Activated T-helper 1 cell treated with Interleukin-2 at 50 U/mL for 16 hours (primary cell): ENCODE measurements at places on chromosomes 7 and 10.

DNA sequence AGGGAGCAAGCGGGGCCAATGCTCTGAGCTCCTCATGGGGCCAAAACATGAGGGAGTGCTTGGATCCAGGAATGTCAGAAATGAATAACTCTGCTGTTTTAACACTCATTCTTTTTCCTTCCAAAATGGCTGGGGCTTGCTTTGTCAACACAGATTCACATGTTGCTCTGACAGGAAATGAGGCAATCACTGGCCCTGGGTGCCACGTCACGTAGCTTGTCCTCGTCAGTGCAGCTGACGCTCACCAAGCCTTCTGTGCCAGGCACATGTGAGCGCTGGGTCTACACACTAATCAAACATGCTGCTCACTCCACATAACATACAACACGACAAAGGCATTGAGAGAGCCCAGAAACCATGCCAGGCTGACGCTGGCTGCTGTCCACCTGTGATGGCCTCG, 198.9 kb downstream of the WDR37 start:
- DNase-seq: no peak

DNA sequence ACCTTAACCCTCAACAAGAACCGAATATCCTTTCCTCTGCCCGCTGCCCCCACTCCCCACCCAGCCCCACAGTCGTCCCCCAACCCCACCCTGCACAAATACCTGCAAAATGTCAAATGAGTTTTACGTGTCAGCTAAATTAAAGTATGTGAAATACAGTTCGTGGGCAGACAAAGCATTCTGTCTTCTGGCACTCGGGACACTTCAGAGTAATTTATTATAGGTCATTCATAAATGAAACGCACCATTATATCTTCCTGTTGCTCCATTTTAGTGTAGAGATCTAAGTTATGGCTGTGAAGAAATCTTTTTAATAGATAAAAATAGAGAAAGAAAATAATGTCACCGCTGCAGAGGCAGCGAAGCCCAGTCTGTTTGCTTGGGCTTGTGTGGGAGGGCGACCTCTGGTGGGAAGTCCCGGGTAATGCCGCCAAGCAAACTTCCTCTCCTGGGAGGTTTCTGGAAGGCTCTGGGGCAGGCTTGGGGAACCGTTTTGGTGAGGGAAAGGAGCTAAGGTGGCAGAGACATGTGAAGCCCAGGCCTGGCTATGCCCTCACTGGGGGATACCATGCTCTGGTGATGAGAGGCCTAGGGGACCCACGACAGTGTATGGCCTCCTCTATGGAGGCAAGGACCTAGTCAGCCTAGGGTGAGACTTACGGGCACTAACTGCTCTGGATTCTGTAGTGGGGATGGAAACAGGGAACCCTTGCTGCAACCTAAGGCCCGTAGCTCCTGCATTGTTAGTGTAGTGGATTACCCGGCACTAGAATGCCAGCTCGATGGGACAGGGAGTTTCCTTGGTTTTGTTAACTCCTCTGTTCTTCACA, 604.9 kb downstream of the LRMDA start:
- DNase-seq: no peak

DNA sequence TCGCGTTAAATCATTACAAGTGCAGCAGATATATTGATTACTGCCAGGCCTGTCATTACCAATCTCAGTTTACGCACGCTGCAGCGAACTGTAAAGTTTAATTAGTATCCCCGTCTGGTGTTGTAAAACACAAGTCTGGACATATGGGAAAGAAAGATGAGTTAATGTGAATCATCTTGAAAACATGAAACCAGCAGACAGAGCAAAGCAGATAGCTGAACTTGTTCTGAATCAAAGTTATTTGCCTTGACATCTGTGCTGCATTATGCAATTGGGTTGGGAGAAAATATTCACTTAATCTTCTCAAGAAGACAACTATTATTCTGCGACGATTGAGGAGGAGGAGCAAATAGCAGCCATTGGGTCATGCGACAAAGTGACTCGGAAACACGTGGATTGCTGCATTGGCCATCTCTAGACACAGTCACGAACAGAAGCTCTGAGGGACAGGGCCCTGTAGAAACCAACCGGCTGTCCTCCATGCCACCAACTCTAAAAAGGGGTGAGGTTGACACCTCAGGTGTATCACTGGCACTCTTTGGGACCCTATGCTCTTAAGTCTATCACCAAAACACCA, 156.3 kb upstream of the C7orf33 start:
- no peak for DNase-seq

GRCh38 chr7:131879424-131879823, 323.0 kb upstream of the PODXL start:
- no peak for DNase-seq

DNA sequence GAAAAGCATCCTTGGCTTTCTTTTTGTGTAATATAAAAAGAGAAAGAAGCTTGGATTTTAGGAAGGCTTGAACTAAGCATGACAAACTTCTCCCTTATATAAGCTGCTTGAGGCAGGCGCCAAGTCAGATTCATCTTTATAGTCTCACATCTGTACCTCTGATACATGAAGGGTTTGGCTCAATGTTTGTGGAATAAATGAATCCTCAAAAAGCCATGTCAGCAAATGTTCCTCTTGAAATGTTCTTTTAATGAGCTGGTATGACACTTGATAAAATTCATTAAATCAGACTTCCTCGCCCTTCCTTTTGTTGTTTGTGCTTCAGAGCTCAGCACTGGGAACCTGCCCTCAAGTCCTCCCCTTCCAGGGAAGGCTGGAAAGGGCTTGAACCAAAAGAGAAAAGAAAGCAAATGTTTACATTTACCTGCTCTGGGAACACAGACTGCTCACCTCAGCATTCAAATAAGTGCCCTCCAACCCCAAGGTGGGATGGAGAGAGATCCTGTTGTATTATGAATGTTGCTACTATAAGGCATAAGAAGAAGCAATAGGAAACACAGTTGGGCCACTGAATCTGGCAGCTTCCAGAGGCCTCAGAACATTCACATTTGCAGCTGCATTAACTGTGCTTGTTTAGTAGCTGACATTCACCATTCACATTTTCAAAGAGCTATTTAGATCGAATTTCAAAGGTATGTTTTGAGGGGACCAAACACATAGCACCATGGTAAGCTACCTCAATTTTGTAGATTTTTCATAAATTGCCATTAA, 212.6 kb downstream of the CACNA2D1 start:
- no peak for DNase-seq

DNA sequence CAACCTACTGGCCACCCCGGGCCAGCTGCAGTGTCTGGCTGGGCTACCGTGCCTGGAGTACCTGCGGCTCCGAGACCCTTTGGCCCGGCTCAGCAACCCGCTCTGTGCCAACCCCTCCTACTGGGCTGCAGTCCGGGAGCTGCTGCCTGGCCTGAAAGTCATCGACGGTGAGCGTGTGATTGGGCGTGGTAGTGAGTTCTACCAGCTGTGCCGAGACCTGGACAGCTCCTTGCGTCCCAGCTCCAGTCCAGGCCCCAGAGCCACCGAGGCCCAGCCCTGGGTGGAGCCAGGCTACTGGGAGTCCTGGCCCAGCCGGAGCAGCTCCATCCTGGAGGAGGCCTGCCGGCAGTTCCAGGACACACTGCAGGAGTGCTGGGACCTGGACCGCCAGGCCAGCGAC, 4.2 kb downstream of the RARRES2 start:
- DNase-seq: no peak

DNA sequence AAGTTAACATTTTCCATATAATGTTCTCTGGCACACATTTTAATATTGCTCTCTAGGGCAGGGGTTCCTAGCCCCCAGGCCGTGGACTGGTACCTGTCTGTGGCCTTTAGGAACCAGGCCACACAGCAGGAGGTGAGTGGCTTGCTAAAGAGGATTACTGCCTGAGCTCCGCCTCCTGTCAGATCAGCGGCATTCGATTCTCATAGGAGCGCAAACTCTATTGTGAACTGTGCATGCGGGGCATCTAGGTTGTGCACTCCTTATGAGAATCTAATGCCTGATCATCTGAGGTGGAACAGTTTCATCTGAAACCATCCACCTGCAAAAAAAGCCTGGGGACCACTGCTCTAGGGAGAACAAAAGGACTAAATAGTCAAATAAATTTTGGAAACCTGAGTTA, 65.7 kb downstream of the EXOC6 start:
- DNase-seq: no peak

DNA sequence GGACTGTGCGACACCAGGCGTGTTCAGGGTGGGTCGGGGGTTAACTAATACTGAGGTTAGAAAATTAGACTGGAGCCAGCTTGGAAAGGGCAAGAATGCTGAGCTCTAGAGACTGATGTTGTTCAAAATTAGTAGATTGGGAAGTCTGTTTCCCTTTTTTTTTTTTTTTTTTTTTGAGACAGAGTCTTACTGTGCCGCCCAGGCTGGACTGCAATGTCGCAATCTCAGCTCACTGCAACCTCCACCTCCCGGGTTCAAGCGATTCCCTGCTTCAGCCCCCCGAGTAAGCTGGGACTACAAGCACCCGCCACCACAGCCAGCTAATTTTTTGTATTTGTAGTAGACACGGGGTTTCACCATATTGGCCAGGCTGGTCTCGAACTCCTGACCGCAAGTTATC, 2.7 kb upstream of the CPVL start:
- DNase-seq: no peak

DNA sequence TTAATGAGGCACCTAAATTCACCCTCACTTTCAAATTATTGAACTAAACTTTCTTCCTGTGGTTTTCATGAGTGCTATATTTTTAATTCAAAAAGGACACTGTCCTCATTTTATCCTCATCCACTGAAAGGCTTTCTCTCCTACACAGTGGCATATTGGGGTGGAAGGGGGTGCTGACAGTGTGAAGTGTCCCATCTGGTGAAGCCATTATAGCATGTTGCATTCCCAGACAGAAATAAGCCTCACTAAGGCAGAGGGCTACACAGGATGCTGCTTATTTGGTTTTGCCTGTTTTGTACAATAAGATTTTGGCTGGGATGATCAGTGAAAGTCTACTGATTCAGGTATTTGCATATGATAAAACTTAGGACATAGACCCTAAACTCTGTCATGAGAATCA, 82.4 kb upstream of the INHBA start:
- DNase-seq: no peak

GRCh38 chr7:6274743-6275142, 2.3 kb upstream of the CYTH3 start:
- no peak for DNase-seq

DNA sequence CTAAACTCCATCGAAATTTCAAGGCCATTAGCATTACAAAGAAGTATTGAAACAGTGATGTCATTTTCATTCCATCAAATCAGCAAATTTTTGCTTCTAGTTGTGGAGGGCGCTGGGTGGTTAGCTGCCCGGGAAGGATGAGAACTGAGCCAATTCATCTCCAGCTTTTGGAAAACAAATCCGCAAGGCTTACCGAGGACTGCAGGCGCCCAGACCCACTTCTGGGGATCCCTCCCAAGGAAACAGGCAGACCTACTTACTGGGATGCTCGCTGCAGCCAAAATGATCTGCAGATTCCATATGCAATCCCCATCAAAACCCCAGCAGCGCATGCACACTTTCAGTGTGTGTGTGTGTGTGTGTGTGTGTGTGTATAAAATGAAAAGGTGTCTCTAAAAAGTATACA, 19.2 kb downstream of the TNRC18 start:
- no peak for DNase-seq

DNA sequence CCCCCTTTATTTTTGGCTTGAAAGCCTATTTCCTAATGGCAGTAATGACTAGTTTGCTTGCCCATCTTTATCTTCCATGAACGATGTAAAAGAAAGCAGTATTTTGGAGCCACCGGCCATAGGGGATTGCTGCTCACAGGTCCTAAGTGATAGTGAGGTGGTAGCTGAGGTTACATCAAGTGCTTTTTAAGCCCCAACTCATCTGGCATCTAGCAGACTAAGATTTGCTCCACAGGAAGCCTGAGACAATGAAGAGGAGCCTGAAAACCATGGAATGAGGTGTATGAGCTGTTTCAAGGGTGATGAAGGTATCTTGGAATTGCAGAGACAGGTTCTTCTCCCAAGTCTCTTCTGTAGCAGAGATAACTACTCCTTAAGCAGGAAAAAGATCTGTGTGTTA, 496.3 kb downstream of the XPNPEP1 start:
- no peak for DNase-seq

DNA sequence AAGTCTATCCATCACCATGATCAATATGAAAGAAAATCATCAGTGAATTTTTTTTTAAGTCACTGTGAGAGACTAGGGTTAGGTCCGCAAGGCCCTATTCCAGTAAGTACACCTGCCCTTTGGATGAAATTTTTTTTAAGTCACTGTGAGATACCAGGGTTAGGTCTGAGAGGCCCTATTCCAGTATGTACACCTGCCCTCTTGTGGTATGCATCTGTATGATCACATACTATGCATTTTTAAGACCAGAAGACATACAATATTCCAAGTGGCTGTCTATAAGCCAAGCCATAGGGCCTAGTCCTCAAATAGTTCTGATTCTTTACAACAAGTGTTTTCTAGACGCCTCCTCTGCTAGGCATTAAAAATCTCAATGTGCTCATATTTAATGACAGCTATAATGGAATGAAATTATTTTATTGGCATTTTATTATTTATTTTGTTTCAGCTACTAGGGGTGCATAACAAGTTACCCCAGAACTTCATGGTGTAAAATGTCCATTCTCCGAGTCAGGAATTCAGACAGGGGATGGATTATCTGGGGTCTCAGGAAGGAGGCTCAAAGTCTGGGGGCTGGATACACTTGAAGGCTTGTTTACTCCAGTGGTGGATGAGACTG, 53.1 kb downstream of the TEX36 start:
- no peak for DNase-seq

- DNase-seq: no peak
Measured at GRCh38 chr10:133159950-133160825, at the start of gene KNDC1. KNDC1 (plus strand) TSS chr10:133160219; CDS start chr10:133160468, 249 bp downstream.

DNA sequence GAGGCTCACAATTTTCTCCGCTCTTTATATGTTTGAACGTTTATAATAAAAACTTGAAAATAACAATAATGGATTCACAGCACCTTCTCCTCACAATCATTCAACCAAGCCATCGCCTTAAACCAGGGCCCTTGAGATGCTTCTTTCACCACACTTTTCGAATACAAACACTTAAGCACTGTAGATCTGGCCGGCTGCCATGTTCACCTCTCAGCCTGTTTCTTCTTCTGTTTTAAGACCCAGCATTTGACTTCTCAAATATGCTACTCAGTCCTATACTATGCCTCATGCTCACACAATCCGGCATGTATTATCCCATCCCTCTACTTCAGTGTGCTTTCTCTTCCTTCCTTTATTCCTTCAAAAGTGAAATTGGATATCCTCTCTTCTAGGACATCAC, 280.6 kb downstream of the TFEC start:
- no peak for DNase-seq

- no peak for DNase-seq
Measured at GRCh38 chr10:88059190-88059589, 195.8 kb downstream of the PTEN start.

- DNase-seq: no peak
Measured at GRCh38 chr10:67668448-67668847, 27.5 kb downstream of the CTNNA3 start.

GRCh38 chr7:36315309-36315944, 74.2 kb upstream of the ANLN start:
- DNase-seq: no peak

DNA sequence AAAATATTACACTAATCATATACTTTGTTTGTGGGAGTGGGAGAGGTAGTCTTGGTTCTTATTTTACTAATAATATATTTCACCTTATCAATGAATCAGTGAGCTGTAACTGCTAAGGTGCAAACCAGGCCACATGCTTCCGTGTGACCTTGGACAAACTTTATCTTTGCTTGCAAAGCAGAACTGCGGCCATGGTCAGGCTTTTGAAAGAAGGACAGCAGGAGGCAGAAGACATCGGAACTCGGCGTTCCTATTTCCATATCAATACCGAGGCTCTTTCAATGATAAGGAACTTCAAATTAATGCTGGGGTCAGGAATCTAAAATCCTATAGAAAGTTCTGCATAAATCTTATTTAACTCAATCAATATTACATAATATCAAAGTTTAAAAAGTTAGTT, 491.9 kb upstream of the PFKP start:
- no peak for DNase-seq
